Naive B cell (primary cell): ENCODE measurements at places on chromosomes 5 and 9.

DNA sequence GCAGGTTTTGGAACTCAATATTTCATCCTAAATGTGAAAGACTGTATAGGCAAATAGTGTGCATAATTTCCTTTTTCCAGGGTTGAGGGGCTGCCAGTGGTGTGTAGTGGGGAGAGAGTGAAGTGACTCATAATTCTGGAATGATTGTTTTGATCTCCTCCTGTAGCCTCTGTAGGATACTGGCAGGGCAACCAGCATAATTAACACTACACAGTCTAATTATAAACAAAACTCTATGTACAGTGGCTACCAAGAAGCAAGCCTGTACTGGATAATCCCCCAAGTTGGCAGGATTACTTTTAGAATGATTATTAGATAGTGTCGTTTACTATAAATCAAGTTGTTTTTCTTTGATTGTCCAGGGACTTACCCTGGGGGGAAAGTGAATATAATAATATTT is 32.2 kb downstream of the LNPEP start:
- H3K36me3 ChIP-seq: no peaks in the 10 kb centered on the region
- H3K4me3 ChIP-seq: no peak overlapping the region
- DNase-seq: no peak
- H3K4me1 ChIP-seq: peaks cover 69% of the 10 kb centered on the region

DNA sequence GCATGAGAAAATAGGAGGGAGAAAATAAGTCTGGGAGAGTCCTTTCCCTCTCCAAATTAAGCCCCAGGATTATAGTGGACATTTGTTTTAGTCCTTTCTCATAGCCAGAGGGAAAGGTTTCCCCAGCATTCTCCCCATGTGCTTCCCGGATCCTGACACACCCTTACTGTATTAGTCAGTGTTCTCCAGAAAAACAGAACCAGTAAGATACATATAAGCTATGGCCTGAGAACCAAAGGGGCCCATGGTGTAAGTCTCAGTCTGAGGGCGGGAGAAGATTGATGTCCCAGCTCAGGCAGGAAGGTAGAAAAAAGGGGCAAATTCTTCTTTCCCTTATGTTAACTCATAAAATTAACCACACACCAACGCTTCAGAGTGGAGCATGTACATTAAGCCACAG is 25.6 kb upstream of the SPATA31D4 start:
- no peaks in the 10 kb centered on the region for H3K36me3 ChIP-seq
- no peak overlapping the region for H3K4me3 ChIP-seq
- H3K27me3 ChIP-seq: peaks cover 7% of the 10 kb centered on the region
- no peak overlapping the region for H3K27ac ChIP-seq
- H3K4me1 ChIP-seq: no peaks in the 10 kb centered on the region

- H3K27ac ChIP-seq: no peak overlapping the region
- no peaks in the 10 kb centered on the region for H3K4me1 ChIP-seq
- H3K4me3 ChIP-seq: no peak overlapping the region
- H3K27me3 ChIP-seq: no peaks in the 10 kb centered on the region
Measured at GRCh38 chr5:169195601-169196000, 105.3 kb downstream of the SLIT3 start.

DNA sequence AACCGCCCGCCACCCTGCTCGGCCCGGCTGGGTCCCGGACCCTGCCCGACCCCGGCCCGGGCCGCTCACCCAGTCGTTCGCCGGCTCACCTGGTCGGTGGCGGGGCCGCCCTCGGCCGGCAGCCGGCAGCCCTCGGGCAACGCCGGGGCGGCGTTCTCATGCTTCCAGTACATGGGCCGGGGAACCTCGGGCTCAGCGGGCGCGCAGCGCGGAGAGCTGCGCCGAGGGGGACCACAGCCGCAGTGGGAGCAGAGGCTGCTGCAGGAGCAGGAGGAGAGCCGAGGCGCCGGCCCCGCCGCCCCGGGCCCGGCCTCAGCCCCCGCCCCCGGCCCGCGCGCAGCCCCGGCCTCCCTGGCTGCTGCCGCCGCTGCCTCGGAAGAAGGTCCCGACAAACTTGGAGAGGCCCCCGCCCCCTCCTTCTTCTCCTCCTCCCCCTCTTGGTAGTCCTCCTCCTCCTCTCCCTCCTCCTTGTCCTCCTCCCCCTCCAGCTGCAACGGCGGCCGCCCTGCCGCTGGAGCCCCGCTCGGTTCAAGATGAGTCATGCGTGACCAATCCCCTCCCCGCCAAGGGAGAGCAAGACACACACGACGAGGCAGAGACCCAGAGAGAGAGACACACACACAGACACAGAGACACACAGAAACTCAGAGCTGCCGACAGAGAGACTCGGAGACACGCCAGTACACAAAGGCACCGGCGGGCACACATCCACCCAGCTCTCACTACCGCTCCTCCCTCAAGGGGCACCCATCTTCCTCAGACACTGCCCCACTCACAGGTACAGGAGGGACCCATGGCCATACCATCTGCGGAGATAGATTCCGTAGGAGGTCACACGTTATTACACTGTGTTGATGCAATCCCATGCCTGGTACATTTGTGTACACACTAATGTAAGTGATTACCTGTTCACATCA is at the start of gene LHX6:
Gene LHX6, minus strand, starts transcription at position 390 of the 917 bp plus-strand sequence. Its CDS starts 217 bp downstream, at position 173.
- no peak within 1 kb of the TSS for H3K27ac ChIP-seq
- peaks cover 37% of the 10 kb centered on the region for H3K27me3 ChIP-seq
- H3K36me3 ChIP-seq: no peaks in the 10 kb centered on the region
- no peak for DNase-seq

- H3K27ac ChIP-seq: no peak overlapping the region
- no peak for DNase-seq
- peaks cover 7% of the 10 kb centered on the region for H3K4me1 ChIP-seq
- H3K36me3 ChIP-seq: no peaks in the 10 kb centered on the region
- no peak overlapping the region for H3K4me3 ChIP-seq
Measured at GRCh38 chr9:38089387-38090165, 20.5 kb upstream of the SHB start.

- H3K4me3 ChIP-seq: no peak overlapping the region
- no peaks in the 10 kb centered on the region for H3K36me3 ChIP-seq
- H3K27ac ChIP-seq: no peak overlapping the region
- DNase-seq: no peak
- peaks cover 5% of the 10 kb centered on the region for H3K4me1 ChIP-seq
Measured at GRCh38 chr9:134852906-134853654, 27.5 kb upstream of the FCN2 start.

DNA sequence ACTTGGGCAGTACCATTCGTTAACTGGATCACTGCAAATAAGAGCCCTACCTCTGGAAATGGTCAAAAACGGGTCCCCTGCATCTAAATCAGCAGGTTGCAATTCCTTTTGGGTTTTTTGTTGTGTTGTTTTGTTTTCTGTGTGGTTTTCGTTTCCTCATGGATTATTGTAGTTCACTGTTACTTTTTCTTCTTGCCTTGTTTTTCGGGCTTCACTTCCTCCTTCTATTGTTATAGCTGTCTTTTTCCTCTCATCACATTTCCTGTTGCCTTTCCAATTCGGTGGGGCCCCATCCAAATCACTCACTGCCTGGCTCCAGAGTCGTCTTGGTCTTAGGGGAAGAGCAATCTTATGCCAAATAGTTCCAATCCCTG is 8.7 kb upstream of the SSBP2 start:
- no peaks in the 10 kb centered on the region for H3K27me3 ChIP-seq
- H3K4me1 ChIP-seq: peaks cover 19% of the 10 kb centered on the region
- no peak for DNase-seq
- no peak overlapping the region for H3K27ac ChIP-seq
- H3K4me3 ChIP-seq: no peak overlapping the region
- no peaks in the 10 kb centered on the region for H3K36me3 ChIP-seq

- H3K4me1 ChIP-seq: peaks cover 79% of the 10 kb centered on the region
- H3K27me3 ChIP-seq: no peaks in the 10 kb centered on the region
- peaks cover 21% of the 10 kb centered on the region for H3K36me3 ChIP-seq
- H3K27ac ChIP-seq: peak overlapping the region; percentile 89
- no peak for DNase-seq
- H3K4me3 ChIP-seq: no peak overlapping the region
Measured at GRCh38 chr5:88837222-88837621, 45.8 kb downstream of the MEF2C start.

DNA sequence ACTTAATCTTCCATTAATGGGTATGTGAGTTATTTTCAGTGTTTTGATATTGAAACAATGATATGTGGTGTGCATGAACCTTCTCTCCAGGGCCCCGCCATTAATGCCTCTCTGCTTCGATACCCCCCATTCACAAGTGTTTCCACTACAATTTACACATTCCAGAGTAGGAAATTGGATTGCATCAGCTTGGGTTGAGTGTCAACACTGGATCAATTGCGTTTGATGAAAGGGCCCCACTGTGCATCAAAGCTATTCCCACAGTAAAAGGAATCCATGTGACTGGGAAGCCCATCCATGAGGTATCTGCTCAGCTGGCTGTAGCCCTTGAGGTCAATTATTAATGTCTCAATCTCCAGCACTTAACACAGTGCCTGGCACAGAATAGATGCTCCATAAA is 17.8 kb upstream of the LVRN start:
- peaks cover 4% of the 10 kb centered on the region for H3K27me3 ChIP-seq
- H3K4me3 ChIP-seq: no peak overlapping the region
- no peak for DNase-seq
- peaks cover 4% of the 10 kb centered on the region for H3K4me1 ChIP-seq

GRCh38 chr5:146667633-146668272 is 151.8 kb upstream of the GPR151 start:
- no peak overlapping the region for H3K27ac ChIP-seq
- H3K4me1 ChIP-seq: no peaks in the 10 kb centered on the region
- H3K4me3 ChIP-seq: no peak overlapping the region
- no peak for DNase-seq
- H3K36me3 ChIP-seq: no peaks in the 10 kb centered on the region

DNA sequence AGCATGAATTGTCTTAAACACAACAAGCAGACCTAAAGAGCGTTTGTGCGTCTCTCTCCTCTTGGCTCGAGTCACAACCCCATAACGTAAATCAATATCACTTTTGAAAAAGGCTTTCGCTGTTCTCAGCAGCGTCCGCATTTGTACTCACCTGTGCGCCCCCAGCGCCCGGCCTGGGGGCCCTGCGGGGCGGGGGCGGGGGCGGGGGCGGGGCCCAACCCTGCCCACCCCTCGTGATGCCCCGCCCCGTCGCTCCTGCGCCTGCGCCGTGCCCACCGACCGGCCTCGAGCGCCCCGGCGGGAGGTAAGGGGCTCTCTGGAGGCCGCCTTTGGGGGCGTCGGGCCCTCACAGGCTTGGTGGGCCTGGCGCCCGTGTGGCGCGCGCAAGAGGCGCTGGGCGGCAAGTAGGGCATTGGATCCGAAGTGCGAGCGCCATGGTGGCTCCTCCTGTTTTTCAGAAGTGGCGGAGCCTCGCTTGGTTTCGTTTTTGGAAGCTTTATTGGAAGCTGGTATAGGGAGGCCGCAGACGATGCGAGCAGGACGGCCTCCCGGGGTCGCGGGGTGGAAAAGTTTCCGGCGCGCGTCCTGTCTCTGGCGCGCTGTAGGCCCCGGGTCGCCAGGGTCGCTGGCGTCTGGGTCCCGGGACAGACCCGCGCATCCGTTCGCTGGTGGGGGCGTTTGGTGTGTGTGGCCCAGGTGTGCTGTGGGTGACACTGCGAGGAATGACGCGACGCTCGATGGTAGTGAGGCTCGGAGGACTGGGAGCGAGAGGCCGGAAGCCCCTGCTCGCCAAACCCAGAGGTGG is at the start of gene STX17:
Gene STX17, plus strand, starts transcription at position 252 of the 805 bp plus-strand sequence. CDS start 8,586 bp downstream, outside the sequence.
- H3K27ac ChIP-seq: peak within 1 kb of the TSS; percentile 96
- DNase-seq: peak; percentile 85
- H3K27me3 ChIP-seq: peaks cover 3% of the 10 kb centered on the region
- peaks cover 15% of the 10 kb centered on the region for H3K4me1 ChIP-seq
- H3K36me3 ChIP-seq: no peaks in the 10 kb centered on the region

GRCh38 chr5:154893381-154893780 is 35.0 kb downstream of the CNOT8 start:
- H3K4me1 ChIP-seq: no peaks in the 10 kb centered on the region
- peaks cover 45% of the 10 kb centered on the region for H3K36me3 ChIP-seq
- H3K27me3 ChIP-seq: no peaks in the 10 kb centered on the region
- H3K27ac ChIP-seq: no peak overlapping the region

DNA sequence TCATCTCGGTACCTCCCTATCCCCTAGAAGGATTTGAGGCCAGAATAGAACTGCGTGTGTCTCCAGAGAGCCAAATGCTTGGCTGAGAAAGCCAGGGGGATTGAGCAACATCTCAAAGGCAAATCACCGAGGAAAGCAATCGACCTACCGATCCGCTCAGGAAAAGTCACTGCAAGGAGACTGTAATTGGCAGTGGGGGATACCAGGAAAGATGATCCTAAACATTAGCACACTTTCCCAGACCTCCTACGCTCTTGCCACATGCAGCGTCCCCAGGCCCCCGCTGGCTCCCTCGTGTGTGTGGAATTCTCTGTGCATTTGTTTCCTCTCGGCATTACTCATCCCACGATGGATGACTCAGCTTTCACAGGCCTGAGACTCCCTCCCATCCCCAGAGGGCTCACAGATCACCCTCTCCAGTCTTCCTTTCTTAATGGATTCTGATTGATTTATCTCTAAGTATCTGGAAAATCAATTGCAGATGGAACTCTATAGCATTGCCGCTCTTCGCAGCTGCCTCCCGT is 82.2 kb upstream of the ICE1 start:
- no peaks in the 10 kb centered on the region for H3K27me3 ChIP-seq
- H3K4me3 ChIP-seq: no peak overlapping the region
- no peak overlapping the region for H3K27ac ChIP-seq
- peaks cover 9% of the 10 kb centered on the region for H3K36me3 ChIP-seq
- no peak for DNase-seq
- H3K4me1 ChIP-seq: no peaks in the 10 kb centered on the region

DNA sequence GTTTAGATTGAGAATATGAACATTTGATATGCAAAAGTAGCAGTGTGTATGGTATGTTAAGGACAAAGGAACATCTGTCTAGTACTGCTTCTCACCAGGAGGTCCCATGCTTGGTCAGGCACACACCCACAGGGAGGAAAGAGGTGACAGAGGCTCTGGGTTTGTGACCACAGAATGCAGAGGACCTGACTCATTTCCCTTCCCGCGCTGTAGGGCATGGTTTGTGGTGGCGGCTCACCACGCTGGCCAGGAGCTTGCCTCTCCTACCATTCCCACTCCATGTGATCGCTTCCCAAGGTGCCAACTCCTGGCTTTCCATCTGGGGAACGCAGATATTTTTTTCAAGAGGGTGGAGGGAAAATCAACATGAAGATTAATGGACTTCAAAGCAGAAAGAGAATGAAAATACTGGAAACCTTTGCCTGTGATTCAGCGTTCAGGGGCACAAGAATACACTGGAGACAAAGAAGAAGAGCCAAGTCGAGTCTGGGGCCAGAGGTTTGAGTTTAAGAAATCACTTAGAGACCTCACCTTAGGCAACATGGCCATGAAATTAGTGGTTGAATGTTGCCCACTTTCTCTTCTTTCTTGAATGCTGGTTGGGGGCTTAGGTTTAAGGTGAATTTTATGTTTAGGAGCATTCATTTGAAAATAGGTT is 477.8 kb downstream of the CCDC171 start:
- no peaks in the 10 kb centered on the region for H3K4me1 ChIP-seq
- DNase-seq: no peak
- no peak overlapping the region for H3K4me3 ChIP-seq
- no peaks in the 10 kb centered on the region for H3K27me3 ChIP-seq
- H3K36me3 ChIP-seq: no peaks in the 10 kb centered on the region

DNA sequence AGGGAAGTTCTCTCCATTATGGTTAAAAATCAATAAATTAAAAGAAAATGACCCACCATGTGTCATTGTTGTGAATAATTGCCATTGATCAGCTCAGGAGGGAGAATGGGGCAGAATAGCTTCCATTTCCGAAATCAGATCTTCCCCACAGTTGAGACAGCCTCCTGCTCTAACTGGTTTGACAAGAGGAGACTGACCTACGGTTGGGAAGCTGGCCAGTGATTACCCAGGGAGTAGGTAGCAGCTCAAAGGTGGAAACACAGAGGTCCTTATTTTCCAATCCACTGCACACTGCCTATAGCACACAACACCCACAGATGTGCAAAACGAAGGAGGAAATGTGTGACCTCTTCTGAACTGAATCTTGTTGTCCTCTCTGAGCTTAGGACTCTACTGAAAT is 69.0 kb upstream of the DAPK1 start:
- no peak overlapping the region for H3K27ac ChIP-seq
- H3K36me3 ChIP-seq: no peaks in the 10 kb centered on the region
- no peaks in the 10 kb centered on the region for H3K27me3 ChIP-seq
